Cortex of kidney (tissue), 1 donor: ENCODE measurements at places on chromosomes 2 and 18.

DNA sequence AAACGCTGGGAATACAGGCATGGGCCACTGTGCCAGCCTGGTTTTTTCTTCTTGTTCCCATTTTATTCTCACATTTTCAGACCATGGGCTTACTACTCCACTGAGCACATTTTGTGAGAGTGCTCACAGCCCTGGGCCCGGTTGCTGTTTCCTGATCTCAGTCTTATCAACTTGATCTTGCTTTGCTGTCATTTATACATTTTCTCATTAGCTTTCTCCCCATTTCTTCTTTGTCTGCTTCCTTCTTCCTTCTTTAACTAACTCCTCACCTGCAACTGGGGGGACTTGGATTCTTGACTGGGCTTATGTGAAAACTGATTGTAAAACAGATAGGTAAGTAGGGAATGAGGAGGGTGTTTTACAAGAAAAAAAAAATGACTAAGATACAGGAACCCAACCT lies 117.3 kb downstream of the PLB1 start:
- no peak for DNase-seq

DNA sequence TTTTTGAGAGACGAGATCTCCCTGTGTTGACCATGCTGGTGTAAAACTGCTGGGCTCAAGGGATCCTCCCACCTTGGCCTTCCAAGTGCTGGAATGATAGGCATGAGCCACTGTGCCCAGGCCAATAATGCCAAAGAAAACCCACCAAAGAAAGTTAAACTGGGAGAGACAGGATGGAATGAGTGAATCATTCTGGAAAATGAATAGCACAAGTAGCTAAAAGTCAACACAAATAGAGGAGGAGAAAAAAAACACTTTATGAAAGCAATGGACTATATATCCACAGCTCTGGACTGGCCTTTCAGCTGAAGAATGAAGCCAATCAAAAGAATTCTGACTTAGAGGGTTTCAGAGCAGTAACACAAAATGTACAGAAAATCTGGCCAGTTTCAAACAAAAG lies 23.9 kb downstream of the IAH1 start:
- no peak for DNase-seq

- no peak for DNase-seq
Measured at GRCh38 chr18:31819106-31819924, 58.6 kb upstream of the SLC25A52 start.

GRCh38 chr2:40197121-40197520 lies 254.8 kb downstream of the SLC8A1 start:
- DNase-seq, result no peak

DNA sequence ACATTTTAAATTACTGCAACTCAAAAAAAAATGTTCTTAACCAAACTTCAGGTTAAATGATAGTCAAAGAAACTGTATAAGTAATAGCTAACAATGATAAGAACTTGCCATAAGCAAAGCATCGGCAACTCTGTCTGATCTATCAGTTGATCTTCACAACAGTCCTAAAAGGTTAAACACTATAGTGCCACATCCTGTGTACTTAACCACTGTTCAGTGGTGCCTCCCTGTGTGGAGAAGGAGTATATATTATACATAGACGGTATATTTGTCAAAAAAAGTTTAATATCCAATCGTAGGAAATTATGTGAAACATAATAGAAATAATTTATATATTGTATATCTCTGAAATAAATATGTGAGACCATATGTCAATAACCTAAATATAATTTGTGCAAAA lies 13.0 kb downstream of the DTNA start:
- no peak for DNase-seq

DNA sequence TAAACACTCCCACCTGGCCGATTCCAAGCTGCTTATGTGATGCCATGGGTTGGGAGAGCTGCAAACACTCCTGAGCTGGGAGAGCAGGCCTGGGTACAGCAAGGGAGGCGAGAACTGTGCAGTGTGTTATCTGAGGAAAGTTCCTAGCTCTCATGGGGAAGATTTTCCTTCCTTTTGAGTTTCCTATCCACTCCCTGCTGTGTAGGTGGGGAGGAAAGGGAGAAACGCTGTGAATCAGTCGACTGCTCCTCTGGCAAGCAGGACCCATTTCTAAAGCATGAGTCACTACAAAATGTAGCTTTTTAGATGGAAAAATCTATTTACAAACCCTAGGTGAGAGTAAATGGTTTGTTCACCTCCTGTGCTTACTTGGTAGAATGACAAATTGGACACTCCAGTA lies 80.4 kb downstream of the SH3RF3 start:
- DNase-seq, result no peak

- no peak for DNase-seq
Measured at GRCh38 chr18:62572456-62572855, 49.6 kb downstream of the ZCCHC2 start.

DNA sequence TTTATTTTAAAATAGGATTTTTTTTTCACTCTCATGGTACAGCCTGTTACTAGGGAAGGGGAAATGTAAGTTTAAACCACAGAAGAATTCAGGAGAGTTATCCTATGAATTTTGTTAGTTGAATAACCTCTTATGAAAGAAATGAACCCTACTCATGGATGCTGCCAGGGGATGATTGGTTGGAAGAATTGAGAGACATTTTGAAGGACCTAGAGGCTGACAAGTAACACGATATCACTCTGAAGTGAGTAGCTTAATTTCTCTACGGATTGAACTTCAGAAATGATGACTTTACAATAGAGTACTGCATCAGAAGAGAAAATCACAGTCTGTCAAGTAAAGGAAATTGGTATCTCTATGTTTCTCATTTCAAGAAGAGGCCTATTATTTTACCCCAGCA lies 1346.2 kb downstream of the SUCLG1 start:
- DNase-seq, result no peak

- DNase-seq, result no peak
Measured at GRCh38 chr2:124921191-124921590, 896.1 kb downstream of the CNTNAP5 start.

DNA sequence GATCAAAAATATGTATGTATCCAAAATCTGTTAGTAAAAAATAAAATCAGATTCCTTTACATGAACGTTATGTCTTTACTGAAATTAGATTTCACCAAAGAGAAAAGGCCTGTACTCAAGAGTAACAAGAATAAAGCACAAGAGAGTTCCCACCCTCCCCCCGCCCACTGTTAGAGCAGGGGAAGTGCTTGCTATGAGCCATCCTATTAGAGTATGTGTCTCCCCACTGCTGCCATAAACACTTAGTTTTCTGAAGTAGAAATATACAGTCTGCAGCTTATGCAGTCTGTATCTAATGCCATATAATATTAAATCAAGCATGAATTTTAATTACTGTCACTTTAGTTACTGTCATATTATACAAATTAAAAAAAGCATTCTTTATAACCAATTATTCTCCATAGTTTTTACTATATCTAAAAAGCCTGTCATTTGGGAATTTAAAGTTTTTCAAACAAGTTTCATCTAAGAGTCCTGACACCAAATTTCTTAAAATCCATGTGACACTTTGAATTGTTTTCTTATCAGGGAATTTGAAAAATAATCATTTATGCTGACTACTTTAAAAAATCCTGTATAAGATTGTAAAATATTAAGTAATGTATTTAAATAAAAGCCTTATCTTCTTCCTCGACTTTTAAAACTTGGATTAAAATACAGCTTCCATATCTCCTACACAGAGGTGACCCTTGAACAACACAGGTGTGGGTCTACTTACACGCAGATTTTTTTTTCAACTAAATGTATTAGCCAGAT lies 51.8 kb upstream of the GPR75 start:
- no peak for DNase-seq

- no peak for DNase-seq
Measured at GRCh38 chr2:107511970-107512789, 314.5 kb upstream of the RGPD4 start.

GRCh38 chr2:7649461-7650228 lies 732.4 kb downstream of the RNF144A start:
- DNase-seq, result no peak

DNA sequence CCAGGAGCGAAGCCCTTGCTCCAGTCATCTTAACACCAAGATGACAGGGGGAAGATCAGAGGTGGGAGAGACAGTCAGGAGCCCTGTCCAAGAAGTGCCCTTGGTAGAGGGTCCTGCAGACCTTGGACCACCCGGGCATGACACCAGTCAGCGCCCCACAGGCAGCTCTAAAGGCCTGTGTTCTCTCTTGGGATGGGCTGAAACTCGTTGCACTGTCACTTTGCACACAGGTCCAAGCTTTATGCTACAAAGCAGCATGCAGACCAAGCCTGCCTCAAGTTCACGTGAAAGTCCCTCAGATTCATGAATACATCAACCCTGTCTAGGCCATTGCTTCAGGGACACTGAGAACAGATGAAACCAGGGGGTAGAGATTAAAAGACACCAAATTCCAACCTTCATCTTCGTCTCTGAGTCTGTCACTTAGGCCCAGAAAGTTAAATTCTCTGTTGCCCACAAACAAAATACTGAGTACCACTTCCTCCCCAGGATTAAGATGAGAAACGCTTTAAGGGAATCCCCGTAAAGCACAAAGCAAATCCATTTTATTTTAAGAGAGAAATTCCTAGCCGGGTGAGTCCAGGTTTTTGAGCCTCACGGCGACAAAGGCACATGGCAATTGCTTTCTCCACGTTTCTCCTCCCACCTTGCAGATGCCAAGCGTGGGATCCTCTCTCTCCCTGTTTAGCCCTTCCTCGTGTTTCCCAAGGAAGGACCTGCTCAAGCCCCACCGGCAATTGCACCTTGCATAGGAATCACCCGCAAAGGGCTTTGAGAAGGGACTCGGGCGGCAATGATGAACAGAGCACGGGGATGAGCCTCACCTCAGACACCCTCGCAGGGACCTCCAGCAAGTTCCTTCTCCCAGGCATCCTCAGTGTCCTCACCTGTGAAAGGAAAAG lies 75.0 kb upstream of the ID2 start:
- DNase-seq, result no peak

DNA sequence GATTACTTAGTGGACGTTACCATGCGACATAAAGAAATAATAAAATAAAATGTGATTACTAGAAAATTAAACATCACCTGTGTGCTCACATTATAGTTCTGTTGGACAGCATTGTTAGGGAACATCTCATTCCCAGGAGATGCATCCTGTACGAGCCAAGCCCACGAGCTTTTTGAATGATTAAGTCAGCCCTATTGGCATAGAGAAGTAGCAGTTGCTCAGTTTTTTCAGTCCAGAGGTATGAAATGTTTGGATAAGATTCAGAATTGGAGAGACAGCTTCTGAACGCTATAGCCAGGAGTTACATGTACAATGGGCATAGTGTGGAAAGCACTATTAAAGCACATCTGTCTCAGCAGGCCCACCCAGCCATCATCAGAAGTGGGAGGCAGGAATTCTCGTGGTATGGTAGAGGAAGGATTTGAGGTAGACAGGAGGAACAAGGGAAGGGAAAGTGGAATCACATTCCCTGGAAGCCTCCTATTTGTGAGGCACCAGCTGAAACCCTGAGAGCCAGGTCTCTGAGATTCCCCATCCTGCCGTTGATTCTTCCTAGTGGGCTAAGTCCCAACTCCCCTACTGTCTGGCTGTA lies 8.6 kb downstream of the SPATS2L start:
- no peak for DNase-seq

GRCh38 chr2:20428717-20429490 lies 18.0 kb upstream of the RHOB start:
- DNase-seq, result no peak

- DNase-seq, result no peak
Measured at GRCh38 chr2:137937246-137937645, 27.0 kb upstream of the HNMT start.

- no peak for DNase-seq
Measured at GRCh38 chr18:59052965-59053820, 86.5 kb upstream of the SEC11C start.

DNA sequence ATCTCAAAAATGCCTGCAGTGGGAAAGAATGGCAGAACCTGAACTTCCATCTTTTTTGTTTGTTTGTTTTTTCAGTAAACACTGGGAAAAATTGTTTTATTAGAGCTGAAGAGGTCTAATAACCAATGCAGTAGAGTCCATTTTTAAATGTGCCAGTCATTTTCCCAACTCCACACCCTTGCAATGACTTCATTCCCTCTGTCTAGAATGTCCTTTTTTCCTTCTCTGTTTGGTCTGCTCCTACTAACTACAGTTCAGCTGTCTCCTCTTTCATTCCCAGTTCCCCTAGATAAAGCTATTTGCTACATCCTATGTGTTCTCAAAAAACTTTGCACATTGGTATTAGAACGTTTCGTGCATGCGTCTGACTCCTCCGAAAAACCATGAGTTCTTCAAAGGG lies 9.3 kb upstream of the RAPH1 start:
- no peak for DNase-seq

DNA sequence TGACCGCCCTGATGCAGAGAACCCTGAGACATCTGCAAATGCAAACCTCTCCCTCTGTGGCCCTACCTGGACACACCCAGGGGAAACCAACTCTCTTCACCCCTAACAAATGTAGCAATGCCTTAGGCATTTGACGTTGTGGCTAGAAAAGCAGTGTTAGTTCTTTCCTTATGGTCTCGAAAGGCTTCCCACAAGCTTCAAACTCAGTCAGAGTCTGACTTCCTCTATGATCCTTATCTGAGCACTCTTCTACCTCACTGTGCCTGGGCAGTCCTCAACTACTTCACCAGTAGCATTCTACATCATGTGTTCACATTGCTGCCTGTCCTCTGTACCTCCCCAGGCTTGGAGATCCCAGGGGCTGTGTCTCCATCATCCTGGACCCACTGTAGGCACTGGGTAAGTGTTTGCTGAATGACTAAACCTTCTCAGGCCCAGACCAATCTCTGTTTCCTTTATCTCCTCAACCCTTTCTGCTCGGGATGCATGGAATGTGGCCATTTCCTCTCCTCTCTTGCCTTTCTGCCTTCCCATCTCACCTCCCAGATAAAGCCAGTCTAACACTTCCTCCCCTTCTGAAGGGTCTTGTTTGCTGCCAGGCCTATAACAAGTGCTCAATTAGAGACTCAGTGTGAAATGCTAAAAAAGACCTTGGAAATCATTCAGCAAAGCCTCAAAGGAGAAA lies 91.7 kb upstream of the ACAA2 start:
- DNase-seq, result no peak

- no peak for DNase-seq
Measured at GRCh38 chr18:62586151-62586774, 63.4 kb downstream of the ZCCHC2 start.

DNA sequence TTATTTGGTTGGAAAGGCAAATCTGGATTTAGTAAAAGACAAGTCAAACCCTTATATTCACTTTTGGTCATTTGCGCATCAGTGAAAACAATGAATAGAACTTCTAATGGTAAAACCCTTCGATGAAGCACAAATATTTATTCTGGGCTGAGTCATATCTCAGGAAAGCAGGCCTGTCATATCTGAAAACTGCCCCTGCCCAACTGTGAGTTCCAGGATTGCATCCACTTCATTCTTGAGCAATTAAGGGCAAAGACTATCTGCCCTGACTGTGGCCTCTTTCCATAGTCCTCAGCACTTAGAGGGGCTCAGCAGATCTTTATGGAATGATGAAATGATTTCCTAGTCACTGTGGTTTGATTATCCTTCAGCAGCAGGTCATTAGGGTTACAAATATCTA lies 795.2 kb upstream of the ID2 start:
- no peak for DNase-seq

- DNase-seq, result no peak
Measured at GRCh38 chr2:224466304-224466895, 64.5 kb upstream of the FAM124B start.
